ENCODE measurements at places on chromosomes 1 and 21. TPM values are rescaled to one million over a fixed set of nuclear protein-coding genes. Genes with fewer than 3 reads are reported as not detected.

Gene HMGN2
- 254 TPM for total RNA-seq

Gene LMX1A
- total RNA-seq: not detected

GRCh38 chr1:26951821-26952497 is 8.3 kb downstream of the KDF1 start:
- DNase-seq: no peak

DNA sequence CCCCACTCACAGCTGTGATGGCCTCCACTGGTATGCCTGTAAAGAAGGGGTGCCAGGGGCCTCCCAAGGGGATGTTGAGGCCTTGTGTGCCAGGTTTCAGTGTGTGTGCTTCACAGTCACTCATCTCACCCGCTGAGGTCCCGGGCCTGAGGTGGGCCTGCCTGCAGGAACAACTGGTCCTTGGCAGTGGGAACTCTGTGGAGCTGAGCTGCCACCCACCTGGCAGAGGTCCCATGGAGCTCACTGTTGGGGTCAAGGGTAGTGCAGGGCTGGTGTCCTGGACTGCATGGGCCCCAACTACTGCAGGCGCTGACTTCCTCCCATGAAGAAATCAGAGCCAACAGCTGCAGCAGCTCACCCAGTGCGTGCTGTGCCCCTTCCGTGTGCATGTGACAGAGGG is 17.3 kb upstream of the ZNF678 start:
- peak; percentile 18 for DNase-seq

- DNase-seq: peak; percentile 15
Measured at GRCh38 chr1:189431447-189431846, 1046.2 kb downstream of the BRINP3 start.

Measured in myocyte (in vitro differentiated cells).